Activated CD4-positive, alpha-beta T cell treated with anti-CD3 and anti-CD28 coated beads, Interleukin-2, Interleukin-6, amounts not matched to agents 100 ng/mL and 50 ng/mL, durations not matched to agents 16 hours and 8 hours (primary cell): ENCODE measurements at places on chromosomes 16 and 17.

- DNase-seq: no peak
Observed at GRCh38 chr16:9864461-9864860, 317.8 kb downstream of the GRIN2A start.

DNA sequence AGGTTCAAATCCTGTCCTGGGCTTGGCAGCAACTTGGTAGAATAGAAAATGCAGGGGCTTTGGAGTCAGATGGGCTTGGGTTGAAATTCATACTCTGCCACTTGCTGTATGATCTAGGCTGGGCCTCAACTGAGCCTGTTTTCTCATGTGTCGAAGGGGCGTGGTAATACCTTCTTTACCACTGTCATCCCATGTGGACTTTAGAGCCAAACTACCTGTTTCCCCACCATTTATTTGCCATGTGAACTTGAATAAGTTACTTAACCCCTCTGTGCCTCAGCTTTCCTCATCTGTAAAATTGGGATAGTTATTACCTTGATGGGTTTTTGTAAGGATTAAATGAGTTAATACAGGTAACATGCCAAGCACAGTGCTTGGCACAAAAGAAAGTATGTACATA lies 106.0 kb downstream of the COPRS start:
- DNase-seq: no peak

DNA sequence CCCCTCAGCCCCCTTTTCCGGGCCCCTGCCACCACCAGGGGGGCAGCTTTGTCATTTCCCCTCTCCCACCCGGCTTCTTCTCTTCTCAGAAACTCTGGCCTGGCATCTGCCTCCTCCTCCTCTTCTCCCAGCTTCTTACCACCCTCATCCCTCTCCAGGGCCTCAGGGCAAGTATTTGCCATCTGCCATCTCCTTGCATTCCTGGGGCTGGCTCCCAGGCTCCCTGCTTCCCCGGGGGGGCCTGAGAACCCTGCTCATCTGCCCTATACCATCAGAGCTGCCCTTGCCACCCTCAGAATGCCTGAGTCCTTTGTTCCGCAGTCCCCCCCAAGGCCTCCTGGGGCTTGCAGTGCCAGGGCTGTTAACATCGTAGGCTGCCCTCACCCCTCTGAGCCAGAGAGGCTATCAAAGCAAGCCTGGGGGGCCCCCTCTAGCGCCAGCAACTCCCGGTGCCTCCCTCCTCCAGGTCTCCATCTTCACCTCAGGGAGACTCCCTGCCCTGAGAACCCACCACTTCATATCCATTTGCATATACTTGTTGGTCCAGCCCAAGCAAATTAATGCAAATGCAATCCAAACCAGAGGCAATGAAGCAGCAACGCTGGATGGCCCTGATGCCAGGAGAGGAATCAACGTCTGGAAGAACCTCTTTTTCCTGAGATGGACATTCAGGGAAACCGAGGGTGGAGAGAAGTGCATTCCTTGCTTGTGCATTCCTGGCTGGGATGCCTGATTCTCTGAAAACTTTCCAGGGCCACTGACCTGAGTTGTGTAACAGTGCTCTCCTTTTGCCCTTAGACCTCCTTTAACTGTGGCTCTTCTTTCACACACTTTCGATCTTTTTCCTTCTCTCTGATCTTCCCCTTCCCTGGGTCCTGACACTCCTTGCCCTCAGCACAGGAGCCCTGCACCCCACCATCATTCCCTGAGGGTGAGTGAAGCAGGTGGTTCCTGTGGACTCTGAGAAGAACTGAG lies 20.7 kb upstream of the SP2 start:
- DNase-seq: no peak

DNA sequence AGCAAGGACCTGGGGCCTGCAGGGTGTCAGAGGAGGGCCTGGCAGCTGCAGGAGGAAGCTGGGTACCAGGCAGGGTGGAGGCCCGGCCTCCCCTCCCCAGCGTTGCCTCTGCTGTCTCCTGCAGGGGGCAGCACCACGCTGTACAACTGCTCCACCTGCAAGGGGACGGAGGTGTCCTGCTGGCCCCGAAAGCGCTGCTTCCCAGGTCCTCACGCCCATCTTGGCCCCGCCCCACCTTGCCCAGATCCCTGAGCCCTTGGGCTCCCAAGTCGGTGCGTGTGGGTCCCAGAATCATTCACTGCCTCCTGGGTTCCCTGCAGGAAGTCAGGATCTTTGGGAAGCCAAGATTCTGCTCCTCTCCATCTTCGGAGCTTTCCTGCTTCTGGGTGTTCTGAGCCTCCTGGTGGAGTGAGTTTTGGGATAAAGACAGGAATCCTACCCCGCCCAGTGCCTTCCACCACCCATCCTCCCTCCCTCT lies 1.2 kb downstream of the TMEM95 start:
- peak; percentile 92 for DNase-seq

DNA sequence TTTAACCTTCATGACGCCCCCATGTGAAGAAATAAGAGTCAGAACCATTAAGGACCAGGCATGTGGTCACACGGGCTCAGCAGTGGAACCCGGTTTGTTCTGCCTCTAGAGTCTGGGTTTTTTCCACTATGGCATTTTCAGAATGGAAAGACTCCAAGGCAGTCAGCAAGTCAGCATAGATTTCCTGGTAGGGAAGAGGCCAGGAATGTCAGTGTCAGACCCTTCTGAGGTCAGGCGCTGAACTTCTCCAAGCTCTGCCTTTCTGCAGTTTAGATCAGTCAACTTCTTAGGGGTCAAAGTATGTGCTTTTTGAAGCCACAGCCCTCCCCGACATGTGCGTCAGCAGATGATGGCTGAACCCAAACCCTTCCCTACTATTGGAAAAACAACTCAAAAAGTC lies 3.9 kb downstream of the SSTR2 start:
- no peak for DNase-seq

- peak; percentile 37 for DNase-seq
Observed at GRCh38 chr16:67393111-67393787, at the start of gene TPPP3. Gene TPPP3, minus strand, starts transcription at chr16:67393498. Its CDS starts 2,387 bp downstream, at chr16:67391111.

GRCh38 chr16:66146798-66147197 lies 219.7 kb upstream of the CDH5 start:
- no peak for DNase-seq

DNA sequence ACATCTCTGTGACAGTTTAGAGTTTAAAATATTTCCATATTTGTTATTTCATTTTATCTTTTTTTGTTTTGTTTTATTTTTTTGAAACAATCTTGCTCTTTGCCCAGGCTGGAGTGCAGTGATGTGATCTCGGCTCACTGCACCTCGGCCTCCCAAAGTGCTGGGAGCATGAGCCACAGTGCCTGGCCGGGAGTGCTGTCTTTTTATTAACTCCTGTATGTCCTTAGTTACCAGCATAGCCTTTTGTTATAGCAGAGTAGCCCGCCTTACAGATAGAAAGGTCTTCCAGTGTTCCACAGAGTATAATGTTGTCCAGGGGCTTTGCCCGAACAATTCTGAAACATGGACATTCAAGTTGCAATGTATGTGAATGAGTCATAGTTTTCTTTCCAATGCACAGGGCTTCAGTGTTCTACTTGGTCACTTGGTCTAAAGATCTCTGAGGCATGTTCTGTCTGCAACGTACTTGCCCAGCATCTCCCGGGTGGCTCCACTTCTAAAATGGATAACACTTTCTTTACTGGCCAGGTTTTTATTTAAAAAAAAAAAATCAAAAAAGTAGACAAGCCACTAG lies 125.6 kb downstream of the KCNJ18 start:
- no peak for DNase-seq

GRCh38 chr17:16273499-16273898 lies 56.5 kb downstream of the PIGL start:
- no peak for DNase-seq

GRCh38 chr16:89166696-89167424 lies 4.7 kb upstream of the CDH15 start:
- no peak for DNase-seq

DNA sequence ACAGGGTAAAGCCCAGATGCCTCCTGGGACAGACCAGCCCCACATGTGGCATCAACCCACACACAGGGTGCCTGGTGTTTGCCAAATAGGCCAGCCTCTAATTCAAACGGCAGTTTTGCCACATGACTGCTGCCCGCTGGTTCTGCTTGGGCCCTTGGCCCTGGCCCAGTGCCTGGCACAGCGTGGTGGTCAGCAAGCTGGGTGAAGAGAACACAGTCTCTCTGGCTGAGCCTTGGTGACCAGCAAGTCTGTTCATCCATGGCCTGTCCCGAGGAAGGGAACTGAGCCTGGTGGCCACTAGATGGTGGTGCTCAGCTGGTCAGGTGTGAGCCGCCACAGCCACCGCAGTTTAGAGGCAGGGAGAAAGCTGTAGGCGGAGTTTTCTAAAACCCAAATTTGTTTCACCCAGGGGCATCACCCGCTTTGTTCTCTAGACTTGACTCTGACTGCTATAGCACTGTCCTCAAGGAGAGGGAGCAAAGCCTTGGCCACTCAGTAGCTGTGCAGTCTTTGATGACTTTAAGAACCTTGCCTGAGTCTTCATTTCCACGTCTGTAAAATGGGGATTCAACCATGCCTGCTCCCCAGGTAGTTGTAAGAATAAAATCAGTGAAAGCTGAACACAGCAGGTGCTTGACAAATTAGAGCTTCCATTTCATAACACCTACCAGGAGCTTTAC lies 4.7 kb upstream of the GFAP start:
- peak; percentile 67 for DNase-seq

GRCh38 chr16:66588981-66589713 lies 9.9 kb downstream of the CMTM2 start:
- peak; percentile 75 for DNase-seq

DNA sequence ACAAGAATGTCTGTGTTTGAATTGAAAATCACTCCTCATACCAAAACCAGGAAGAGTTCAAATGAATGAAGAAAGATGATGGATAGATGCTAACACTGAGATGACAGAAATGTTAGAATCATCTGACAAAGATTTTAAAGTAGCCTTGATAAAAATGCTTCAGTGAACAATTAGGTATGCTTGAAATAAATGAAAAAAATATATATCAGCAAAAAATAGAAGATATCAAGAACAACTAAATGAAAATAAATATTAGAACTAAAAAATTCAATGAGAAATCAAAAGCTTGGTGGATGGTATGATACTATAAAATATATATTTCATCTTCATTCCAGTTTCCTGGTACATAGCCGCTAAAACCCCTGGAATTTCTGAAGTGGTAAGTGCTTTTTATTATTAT lies 8.6 kb upstream of the ACSM3 start:
- no peak for DNase-seq

GRCh38 chr17:62641153-62641552 lies 13.7 kb downstream of the MRC2 start:
- no peak for DNase-seq

DNA sequence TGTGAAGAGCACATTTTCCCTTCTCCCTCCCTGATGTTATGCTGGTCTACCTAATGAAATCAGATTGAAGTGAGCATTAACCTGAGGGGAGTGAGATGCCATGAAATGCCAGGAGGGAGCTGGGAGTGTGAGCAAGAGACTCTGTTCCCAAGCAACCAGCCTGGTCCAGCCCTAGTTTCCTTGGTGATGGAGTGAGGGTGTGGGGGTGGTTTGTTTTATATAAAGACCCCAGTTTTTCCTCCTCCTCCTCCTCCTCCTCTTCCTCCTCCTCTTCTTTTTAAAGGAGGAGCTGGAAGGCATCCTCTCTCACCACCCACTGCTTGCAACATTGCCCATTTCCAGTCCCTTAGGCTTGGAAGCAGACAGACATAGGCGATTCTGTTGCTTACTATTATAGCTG lies 97.1 kb downstream of the DNAH3 start:
- DNase-seq: no peak

- DNase-seq: no peak
Observed at GRCh38 chr17:31815212-31815730, 43.8 kb downstream of the COPRS start.

DNA sequence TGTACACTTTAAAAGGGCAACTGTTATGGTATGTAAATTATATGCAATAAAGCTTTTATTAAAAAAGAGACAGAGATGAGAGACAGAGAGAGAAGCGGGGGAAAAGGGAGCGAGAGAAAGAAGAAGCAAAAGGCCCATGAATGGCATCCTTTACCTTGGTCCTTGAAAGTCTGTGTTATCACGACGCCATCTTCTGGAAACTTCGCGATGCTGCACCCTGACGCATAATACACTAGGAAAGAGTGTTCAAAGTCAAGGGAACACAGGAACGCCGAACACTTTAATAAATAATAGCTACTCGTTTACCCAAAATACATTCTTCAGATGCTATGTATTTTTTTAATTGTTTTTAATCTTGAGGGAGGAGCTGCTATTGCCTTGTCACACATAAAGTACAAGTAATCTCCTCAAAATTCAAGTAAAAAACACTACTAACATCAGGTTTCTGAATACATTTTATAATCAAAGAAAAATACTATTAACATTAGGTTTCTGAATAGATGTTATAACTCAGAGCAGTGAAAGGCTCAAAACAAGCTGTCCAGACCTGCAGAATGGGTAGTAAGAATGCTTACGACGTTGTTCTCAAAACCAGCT lies 23.0 kb upstream of the SLC38A8 start:
- DNase-seq: peak; percentile 47

GRCh38 chr16:79154086-79154485 lies 446.5 kb downstream of the MAF start:
- DNase-seq: no peak

- no peak for DNase-seq
Observed at GRCh38 chr17:17780922-17781590, 55.7 kb downstream of the SREBF1 start.

- DNase-seq: no peak
Observed at GRCh38 chr16:77844801-77845200, 56.4 kb downstream of the VAT1L start.

- peak; percentile 36 for DNase-seq
Observed at GRCh38 chr17:48374650-48375230, 55.3 kb downstream of the SKAP1 start.

DNA sequence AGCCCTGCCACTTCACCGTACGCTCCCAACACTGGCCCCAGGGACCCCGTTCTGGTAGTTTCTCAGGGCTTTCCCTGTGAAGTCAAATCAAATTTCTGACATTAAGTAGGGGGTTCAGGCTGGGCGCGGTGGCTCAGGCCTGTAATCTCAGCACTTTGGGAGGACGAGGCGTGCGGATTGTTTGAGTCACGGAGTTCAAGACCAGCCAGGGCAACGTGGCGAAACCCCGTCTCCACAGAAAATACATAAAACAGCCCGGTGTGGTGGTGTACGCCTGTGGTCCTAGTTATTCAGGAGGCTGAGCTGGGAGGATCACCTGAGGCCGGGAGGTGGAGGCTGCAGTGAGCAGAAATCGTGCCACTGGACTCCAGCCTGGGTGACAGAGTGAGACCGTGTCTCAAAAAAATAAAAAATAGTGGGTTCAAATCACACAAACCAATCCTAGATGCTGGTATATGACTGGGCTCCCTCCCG lies 632 bp downstream of the CYBC1 start:
- DNase-seq: peak; percentile 51

GRCh38 chr17:66604376-66604775 lies 230.5 kb upstream of the CACNG5 start:
- DNase-seq: no peak
